ENCODE measurements at places on chromosomes 16 and 17. TPM values are rescaled to one million over a fixed set of nuclear protein-coding genes. Genes with fewer than 3 reads are reported as not detected.
A peak's percentile ranks its signal among the peaks of the same experiment; 100 is the strongest.

GRCh38 chr17:48541036-48541576 lies 3.8 kb downstream of the HOXB2 start:
- no peak for DNase-seq

GRCh38 chr17:60372790-60373483 lies 19.0 kb downstream of the USP32 start:
- DNase-seq = no peak

ALOX12B gene
- 0.72 TPM for total RNA-seq

GRCh38 chr16:2148714-2149629 lies 547 bp downstream of the RAB26 start:
- no peak for DNase-seq

DNA sequence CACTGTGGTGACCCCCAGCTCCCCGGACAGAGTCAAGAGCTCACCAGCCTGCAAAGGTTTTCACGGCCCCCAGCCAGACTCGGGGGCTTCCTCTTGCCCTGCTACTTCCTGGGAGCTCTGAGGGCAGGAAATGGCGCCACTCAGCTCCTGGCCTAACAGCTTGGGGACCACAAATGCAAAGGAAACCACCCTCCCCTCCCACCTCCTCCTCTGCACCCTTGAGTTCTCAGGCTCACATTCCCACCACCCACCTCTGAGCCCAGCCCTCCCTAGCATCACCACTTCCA lies 375 bp upstream of the SPN start:
- no peak for DNase-seq

- DNase-seq = peak; percentile 61
Measured at GRCh38 chr16:89093602-89094251, at the start of gene ACSF3. Gene ACSF3 (plus strand): TSS chr16:89093852. CDS start chr16:89100682, 6,830 bp downstream.

GRCh38 chr17:80164185-80164584 lies 5.6 kb upstream of the CARD14 start:
- no peak for DNase-seq

CCDC144A gene
- 3.3 TPM for total RNA-seq

TBC1D3E gene
- total RNA-seq = not detected

DNA sequence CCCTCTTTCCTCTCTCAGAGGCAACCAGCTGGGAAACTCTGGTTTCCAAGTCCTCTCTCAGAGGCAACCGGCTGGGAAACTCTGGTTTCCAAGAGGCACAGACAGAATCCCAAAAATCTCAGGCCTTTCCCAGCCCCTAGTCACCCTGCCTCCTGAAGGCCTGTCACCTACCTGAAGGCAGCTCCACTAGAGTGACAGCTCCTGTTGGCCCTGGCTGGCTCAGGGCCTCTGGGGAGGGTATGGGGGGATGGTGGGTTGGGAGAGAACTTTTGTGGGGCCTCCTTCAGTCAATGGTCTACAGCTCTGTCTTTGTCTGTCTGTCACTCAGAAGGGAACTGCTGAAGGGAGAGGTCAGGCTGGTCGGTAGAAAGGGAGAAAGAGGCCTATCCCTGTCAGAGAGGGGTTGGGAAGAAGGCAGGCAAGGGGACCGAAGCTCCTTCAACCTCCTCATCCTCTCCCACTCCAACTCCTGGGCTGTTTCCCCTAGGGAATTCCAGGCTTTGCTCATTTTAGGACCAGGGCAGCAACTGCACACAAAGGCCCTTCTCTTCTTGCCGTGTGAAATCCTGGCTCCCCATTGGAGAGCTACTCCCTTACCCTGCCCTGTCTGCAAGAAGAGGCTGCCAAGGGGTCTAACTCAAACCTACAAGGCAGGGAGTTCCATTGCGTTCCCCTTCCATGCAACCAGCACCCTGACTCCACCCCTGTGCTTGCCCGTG lies 23.6 kb downstream of the COPZ2 start:
- no peak for DNase-seq

GPRC5B gene
- total RNA-seq = 60.0 TPM

DNA sequence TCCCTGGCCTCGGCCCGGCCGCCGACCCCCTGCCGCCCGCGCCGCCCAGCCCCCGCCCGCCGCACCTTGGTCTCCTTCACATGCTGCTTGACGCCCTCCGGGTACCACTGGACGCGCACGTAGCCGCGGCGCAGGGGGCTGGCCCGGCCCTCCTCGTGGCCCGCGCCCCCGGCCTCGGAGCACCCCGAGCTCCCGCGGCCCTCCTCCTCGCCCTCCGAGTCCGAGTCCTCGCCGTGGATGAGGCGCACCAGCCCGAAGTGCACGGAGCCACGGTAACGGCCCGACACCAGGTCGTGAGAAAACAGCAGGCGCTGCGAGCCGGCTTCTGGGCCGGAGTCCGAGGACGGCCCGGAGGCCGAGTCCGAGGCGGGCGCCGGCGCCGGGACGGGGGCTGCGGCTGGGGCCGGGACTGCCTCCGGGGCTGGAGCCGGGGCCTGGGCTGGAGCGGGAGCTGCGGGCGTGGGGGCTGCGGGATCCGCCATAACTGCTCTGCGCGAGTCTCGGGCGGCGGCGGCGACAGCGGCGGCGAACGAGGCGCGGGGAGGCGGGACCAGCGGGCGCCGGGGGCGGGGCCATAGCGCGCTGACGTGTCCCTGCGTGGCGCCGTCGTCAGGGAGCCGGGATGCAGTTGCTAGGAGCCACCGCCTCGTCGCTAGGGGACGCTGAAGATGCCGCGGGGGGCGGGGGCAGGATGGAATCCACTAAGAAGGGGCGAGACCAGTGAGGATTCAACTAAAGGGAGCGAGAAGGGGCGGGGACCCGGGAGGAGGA lies at the start of gene UBE2O:
UBE2O (minus strand) TSS at position 493 of the 771 bp plus-strand sequence; CDS start at position 482, 11 bp downstream.
- peak; percentile 94 for DNase-seq

DNA sequence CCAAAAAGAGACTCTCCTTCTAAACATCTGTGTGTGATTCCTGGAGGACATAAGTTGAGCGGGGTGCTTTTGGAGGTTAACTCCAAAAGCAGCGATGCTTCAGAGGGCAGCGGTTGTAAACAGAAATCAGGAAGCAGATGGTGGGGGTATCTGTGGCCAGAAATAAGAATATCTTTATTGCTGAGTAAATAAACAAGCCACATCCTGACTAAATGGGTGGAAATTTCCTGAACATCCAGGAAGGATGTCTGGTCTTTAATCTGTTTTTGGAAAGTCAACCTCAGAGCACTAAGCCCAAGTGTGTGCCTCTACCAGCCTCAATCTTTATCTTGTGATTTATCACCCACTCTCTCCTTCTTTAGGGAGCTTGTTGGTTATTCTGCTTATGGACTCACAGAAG lies 123.3 kb downstream of the CDH13 start:
- DNase-seq = no peak

GRCh38 chr17:55641676-55642081 lies 81.0 kb downstream of the TMEM100 start:
- DNase-seq = peak; percentile 84

ADAP2 gene
- total RNA-seq = 5.5 TPM

DNA sequence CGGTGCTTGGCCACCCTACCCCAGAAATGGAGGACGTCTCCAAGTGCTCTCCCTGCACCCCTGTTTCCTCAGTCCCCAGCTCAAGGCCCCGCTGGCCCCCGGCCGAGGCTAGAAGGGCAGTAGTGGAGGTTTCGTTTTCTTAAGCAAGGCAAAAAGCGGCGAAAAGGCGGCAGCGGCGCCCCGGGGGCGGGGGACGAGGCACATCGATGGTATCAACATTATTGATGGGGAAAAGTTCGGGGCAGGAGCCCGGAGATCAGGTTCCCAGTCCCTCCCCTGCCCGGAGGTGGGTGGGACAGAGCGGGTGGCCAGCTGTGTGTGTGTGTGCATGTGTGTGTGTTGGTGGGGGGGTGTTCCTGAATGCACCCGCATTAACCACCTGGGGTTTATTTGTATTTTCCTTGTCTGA lies 4.1 kb upstream of the SALL1 start:
- peak; percentile 8 for DNase-seq

PLEKHG4 gene
- total RNA-seq = 21.0 TPM

- no peak for DNase-seq
Measured at GRCh38 chr16:49455991-49456745, 82.6 kb downstream of the C16orf78 start.

QPRT gene
- 24.9 TPM for total RNA-seq

- DNase-seq = no peak
Measured at GRCh38 chr17:27519550-27519949, 63.3 kb downstream of the KSR1 start.

WSCD1 gene
- 29.5 TPM for total RNA-seq

DNA sequence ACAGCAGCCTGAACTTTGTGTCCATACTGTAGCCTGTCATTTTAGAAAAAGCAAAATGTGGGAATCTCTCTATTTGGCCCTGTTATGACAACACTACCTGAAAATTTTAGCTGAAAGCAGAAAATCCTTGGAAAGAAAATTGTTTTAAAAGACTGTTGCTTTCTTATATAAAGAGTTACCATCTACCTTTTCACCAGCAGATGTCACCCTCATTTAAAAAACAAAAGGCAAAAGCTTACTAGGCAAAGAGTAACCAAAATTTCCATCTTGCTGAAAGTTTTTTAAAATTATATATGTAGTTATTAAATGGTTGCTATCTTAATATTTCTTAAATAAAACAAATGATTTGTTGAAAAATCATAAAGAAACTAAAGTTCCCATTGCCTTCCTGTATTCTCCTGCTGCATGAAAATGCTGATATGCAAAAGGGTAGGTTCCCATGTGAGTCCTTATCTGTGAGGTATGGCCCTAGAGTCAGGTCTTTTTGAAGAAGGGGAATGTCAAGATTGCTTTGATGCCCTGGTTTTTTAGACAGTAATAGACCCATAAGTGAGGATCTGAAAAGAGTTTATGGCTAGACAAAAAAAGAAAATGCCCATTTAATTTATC lies 61.0 kb downstream of the TNRC6C start:
- peak; percentile 77 for DNase-seq

KRT33A gene
- total RNA-seq = not detected

DNA sequence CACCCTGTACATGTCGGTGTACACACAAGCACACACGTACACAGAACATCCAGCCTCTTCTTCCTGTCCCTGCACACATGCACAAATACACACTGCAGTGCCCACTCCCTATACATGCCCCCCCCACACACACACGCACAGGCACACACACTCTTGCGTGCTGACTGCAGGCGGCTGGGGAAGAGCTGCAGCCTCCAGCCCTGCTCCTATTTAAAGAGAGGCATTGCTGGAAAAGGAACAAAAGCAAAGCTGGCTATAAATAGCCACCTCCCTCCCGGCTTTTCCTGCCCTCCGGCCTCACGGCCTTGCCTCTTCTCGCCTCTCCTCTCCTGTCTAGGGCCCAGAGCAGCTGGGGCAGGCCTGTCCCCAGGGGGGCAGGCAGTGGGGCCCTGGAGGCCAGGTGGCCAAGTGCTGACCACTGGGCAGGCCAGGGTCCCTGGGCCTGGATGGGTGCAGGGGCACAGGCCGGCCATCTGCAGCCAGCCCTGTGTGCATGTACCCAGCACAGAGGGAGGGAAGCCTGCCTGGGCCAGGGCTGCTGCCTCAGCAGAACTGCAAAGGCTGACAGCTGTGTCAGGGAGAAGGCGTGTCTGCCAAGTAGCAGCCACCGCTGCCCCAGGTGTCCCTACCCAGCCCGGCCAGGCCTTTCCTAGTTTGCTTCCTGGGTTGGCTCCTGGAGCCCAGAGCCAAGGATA lies 25.4 kb downstream of the RTN4RL1 start:
- DNase-seq = peak; percentile 77

SOST gene
- not detected for total RNA-seq

- no peak for DNase-seq
Measured at GRCh38 chr16:87068762-87069150, 248.4 kb downstream of the C16orf95 start.

GRCh38 chr16:78211946-78212345 lies 112.5 kb downstream of the WWOX start:
- DNase-seq = no peak

DNA sequence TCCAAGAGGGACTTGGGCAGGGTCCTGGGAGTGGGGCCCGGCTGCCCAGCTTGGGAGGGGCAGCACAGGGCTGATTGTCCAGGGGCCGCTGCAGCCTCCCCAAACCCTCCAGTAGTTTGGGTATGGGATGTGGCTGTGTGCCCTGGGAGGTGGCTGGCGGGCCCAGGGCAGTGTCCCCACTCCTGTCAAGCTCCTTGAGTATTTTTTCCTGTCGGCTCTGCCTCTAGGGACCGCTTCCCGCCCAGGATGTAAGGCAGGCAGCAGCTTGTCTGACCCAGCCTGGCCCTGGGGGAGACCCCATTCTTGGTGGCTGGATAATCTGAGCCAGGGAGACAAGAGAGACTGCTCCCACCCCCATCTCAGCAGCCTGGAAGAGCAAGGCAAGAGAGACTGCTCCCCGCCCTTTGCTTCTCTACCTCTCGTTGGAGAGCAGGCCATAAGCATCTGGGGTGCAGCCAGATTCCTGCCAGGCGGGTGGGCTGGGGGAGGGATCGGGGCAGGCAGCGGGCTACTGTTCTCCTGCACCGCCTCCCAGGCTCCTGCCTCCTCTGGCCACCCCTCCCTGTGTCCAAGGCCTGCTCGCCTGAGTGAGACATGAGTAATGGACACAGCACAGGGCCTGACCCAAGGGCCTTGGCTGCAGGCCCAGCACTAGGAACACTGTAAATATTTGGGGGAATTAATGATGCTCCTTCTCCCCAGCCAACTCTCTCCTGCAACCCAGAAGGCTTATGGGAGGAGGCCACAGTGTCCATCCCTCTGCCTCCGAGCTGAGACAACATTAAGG lies 18.4 kb upstream of the ITGA3 start:
- peak; percentile 40 for DNase-seq

DNA sequence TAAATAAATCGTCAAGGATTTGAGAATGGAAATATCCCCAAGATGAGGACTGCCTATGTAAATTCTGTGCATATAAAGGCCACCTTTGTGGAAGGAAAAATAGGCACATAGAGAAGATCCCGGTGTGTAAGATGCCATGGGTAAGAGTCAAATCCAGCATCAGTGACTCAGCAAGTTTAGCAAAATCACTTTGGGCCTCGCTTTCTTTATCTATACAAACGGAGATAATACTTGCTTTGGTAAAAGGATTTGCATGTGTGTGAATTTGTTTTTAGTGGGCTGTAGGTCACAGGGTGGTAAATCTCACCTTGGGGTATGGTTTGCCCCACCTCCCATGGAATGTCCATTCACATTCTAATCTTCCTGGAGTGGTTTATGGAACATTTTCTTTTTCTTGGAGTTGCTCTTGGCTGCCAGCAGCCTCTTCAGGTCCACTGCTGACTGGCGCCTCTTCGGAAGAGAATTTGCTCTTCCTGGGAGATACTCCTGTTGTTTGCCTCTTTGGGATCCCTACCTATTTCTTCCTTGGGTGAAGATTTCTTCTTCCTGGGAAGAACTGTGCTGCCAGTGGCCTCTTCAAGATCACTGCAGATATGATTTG lies 587.6 kb downstream of the CDH11 start:
- no peak for DNase-seq

- no peak for DNase-seq
Measured at GRCh38 chr16:30565984-30566383, 5.5 kb downstream of the ZNF688 start.

IGF2BP1 gene
- total RNA-seq = 4.5 TPM

GRCh38 chr16:3012246-3012645 lies 477 bp upstream of the CLDN9 start:
- DNase-seq = no peak

DNA sequence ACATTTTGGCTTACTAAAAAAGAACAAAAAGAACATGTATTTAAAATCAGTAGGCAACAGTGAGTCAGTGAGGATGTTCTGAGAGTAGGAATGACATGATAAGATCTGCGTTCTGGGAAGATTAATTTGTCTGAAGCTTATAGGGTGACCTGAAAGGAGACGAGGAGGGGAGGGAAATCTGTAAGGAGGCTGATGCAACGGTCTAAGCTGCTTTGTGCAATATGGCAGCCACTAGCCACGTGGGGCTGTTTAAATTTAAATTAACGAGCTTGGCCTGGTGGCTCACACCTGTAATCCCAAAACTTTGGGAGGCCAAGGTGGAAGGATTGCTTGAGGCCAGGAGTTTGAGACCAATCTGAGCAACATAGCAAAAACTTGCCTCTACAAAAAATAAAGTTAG lies 181.6 kb upstream of the CACNG3 start:
- DNase-seq = no peak
